ENCODE measurements at places on chromosomes 2 and 18. TPM values are rescaled to one million over a fixed set of nuclear protein-coding genes. Genes with fewer than 3 reads are reported as not detected.

Gene MROH2A
- 0.10 TPM for polyA plus RNA-seq

Gene DPP10
- polyA plus RNA-seq: not detected

Gene DNAJB2
- polyA plus RNA-seq: 32.8 TPM

Gene DSC3
- polyA plus RNA-seq: 50.2 TPM

Gene RAD51AP2
- polyA plus RNA-seq: 0.02 TPM

Data from mammary epithelial cell (primary cell).